Inflammatory macrophage treated with lipopolysaccharide for 4 hours (primary cell): ENCODE measurements at places on chromosomes 7 and 10.

GRCh38 chr7:100627238-100627549 lies 14.2 kb downstream of the TFR2 start:
- DNase-seq, result no peak

- DNase-seq, result peak; percentile 57
These were observed 125.7 kb downstream of the RGS10 start for GRCh38 chr10:119416855-119417254.

- DNase-seq, result no peak
These were observed 22.0 kb upstream of the LIPF start for GRCh38 chr10:88642209-88642608.

DNA sequence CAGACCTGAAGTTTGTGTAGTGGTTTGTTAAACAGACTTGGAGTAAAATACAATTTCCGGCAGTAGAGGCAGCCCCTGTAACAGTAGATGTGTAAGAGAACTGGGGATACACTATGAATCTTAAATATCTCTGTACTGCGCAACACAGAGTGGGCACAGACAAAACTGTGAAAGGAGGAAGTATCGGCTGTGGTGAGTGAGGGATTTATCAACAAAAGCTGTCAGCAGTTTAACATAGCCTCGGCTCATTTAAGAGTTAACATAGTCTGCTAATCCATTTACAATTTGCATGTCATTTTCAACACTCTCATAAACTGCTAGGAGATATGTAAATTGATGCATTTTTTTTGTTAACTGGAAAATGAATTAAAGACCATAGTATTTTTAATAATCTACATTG lies 225.2 kb downstream of the ZWINT start:
- no peak for DNase-seq

- DNase-seq, result no peak
These were observed 25.5 kb upstream of the TRIL start for GRCh38 chr7:28983396-28984190.

DNA sequence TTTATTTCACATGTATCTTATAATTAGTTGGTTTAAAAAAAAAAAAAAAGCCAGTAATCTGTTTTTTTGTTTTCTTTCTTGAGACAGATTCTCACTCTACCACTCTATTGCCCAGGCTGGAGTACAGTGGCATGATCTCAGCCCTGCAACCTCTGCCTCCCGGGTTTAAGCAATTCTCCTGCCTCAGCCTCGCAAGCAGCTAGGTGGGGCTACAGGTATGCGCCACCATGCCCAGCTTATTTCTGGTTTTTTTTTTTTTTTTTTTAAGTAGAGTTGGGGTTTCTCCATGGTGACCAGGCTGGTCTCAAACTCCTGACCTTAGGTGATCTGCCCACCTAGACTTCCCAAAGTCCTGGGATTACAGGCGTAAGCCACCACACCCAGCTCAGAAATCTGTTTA lies 34.1 kb upstream of the CAPZA2 start:
- no peak for DNase-seq

GRCh38 chr10:80461208-80462183 lies 7.4 kb downstream of the TSPAN14 start:
- DNase-seq, result peak; percentile 57

DNA sequence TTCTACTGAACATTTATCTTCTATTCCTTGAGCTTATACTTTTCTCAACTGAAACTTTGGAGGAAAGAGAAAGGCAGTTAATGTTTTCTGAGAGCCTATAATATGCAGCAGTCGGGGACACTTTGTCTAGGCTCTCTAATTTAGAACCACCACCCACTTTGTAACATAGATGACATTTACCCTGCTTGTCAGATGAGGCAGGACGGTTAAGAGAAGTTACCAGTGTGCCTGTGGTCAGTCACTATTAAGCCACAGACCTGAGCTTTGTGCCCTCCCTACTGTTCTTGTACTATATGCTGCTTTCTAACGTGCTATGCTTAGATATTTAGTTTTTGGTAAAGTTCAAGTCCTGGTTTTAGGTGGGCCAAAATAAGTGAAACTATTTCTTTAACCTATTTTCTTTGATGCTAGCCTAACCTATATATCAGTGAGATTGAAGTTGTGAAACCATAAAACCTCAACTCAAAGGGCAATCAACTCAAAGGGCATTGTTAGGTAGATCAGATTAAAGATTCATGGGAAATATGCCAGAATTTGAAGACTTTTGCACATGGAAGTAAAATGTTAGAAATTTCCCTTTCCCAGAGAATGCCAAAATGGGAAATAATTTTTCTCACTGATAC lies 156.5 kb upstream of the AGR3 start:
- DNase-seq, result peak; percentile 21

GRCh38 chr7:43647673-43648472 lies 65.0 kb downstream of the STK17A start:
- DNase-seq, result peak; percentile 61

DNA sequence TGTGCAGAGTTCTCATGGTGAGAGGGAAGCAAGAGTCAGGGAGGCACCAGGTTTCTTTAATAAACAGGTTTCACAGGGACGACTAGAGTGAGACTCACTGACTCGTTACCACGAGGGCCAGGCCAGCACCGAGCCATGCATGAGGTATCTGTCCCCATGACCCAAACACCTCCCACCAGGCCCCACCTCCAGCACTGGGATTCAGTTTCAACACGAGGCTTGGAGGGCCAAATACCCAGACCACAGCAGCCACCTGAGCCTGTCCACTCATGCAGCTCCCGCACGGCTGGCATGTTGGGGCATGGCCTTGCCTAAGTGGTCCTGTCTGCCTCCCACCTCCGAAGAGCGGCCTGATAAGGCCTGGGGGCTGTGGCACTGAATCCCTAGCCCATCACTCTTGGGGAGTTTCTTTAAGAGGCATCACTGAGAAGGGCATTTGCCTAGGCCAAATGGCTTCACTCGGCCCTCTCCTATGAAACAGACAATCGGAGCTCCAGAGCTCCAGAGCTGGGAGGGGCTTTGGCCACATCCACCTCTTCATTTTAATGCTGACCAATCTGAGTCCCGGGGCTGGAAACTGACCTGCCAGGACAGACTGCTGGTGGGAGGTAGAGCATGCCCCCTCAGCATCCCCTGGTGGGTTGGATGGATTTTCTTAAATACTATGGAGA lies 157.8 kb downstream of the DNAJB6 start:
- no peak for DNase-seq

DNA sequence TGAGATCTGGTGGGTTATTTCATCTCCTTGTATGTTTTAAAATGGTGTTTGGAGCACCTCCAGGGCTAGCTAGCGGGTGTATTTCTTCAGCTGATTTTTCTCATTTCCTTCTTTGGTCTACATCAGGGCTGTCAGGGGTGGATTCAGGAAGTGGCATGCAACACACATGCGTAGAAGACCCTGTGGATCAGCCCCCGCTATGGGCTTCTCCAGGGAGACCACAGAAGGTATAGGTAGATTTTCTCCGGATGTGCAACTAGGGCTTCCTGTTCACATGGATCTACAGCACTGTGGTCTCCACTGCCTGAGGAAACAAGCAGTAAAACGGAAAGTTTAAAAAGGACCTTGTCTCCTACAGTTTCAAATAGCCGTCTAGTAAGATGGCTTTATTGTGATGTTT lies 10.4 kb downstream of the NUB1 start:
- DNase-seq, result peak; percentile 75

GRCh38 chr7:3028071-3028757 lies 15.5 kb downstream of the CARD11 start:
- DNase-seq, result peak; percentile 62

GRCh38 chr10:62666275-62666674 lies 138.2 kb upstream of the ADO start:
- peak; percentile 84 for DNase-seq

GRCh38 chr7:30080818-30081217 lies 52.6 kb downstream of the PLEKHA8 start:
- no peak for DNase-seq

DNA sequence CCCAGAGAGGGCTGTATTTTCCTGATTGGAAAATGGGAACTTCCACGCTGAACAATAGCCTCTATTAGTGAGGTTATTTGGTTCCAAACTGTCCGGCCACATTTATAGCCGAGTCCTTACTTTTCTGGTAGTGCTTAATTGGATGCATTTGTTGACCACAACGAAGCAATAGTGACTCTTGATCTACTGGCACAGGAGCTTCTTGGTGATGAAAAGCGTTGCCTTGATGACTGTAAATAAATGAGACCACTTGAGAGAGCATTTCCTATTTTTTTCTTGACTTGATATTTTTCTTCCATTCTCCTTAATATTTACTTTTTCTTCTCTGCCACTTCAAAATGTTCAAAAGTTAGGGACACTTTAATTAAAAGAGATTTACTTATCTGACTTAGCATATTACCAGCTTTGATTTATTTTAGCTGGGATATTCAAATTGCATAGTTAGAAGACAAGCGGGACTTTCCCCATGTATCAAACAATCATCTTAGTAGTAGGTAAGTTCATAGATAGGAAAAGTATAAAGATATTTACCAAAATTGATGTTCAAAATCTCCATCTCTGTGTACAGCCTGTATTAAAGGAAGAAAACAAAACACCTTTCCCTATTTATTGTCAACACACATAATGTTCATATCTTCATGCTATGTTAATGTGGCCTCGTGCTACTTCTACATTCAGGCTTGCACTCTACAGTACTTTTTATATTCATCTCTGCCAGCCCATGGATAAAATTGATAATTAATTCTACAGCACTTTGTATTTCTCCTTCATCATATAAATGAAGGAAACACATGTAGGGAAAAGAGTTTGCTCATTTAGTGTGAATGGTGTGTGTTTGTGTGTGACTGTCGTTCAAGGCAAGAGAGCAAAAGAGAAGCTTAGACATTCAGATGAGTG lies 5.1 kb upstream of the SP8 start:
- DNase-seq, result no peak

DNA sequence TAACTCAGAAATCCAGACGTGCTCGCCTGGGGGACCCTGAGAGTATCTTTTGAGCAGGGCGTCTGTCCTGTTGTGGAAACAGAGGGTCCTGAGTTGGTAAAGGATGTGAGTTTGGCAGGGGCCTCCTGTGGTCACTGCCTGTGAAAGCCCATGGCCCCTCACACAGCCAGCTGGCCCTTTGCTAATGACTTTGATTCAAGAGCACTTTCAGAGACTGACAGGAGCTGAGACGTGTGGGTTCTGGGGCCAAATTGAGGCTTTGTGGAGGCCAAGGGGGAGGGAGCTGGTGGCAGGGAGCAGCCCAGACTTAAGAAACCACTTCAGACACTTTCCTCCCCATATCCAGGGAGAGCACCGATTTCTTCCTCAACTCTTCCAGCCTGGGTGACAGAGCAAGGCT lies 459.4 kb upstream of the FOXK1 start:
- no peak for DNase-seq

DNA sequence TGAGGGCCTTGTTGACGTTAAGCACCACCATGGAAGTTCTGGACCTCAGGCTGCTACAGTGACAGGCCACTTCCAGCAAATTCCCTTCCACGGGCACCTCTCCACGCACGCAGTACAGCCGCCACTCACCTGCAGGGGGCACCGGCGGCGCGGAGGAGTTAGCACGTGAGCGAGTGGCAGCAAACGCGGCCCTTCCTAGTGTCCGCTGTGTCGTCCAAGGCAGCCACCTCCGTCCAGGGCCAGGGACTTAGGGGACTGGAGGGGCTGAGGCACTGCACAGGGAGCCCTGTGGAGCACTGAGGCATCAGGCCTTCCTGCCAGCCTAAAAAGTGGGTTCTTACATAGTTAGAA lies 164.4 kb downstream of the SVIL start:
- DNase-seq, result no peak

DNA sequence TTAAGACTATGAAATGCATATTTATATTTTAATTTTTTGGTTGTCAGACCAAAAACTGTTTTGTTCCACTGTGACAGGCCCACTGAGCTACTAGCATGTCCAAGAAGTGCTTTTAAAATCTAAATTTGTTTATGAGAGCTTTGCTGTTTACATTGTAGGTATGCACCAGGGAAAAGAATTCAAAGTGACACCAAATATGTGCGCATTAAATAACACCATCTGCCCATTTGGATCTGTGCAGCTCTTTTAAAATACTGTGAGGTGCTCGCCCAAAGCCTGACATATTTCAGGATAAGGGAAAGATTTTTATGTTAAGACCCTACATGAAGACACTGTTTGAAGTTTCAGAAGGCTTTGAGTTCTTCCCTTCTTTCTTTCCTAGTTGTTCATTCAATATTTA lies 162.9 kb downstream of the ST7 start:
- no peak for DNase-seq

DNA sequence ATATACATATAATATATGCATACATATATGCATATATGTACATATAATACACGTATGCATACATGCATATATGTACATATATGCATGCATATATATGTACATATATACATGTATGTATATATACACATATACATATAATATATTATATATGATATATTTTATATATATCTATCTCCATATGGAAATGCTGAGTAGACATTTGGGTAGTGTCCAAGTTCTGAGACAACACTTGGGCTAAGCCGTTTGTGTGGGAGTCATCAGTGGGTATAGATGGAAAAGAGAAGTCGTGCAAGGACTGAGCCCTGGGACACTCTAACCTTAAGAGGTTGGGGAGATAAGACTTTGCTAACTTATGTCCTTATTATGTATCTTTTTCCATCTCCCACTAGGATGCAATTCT lies 165.2 kb upstream of the PODXL start:
- DNase-seq, result no peak

DNA sequence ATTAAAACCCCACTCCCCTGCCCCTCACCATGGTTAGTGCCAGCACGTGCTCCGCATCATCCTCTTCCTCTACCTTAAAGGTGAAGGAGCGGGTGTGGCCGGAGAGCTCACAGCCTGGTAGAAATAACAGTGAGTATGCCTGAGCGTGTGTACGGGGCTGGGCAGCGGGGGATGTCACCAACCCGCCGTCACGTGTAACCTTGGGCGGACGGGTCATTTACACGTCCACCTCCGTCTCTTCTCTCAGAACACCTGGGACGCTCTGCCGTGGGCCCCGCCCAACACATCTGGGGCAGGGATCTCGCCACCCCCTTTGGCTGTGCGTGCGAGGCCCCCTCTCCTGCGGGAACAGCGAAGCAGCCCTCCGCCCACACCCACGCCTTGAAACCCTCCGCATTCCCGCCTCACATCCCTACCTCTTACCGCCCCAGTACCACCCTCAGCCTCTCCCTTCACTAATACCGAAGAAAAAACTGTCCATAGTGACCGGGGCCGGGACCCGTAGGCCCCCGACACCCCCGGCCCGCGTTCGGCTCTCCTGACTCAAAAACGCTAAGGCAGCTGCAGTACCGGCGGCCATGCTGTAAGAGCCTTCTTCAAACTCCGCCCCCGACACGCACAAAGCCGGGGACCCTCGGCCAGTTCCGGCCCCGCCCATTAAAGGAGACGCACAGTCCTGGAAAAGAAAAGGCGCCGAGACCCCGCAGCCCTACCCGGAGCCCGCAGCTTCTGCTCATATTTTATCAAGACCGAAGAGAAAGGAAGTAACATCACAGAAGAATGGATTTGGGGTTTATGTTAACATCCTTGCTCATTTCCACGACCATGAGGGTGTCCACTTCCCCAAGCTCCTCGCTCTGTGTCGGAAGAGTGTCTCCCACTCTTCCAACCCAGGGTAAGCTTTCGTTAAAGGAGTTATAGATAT lies at the start of gene NPM3:
Gene NPM3 (minus strand): TSS at position 636 of the 925 bp plus-strand sequence. CDS start 56 bp downstream, at position 580.
- DNase-seq, result peak; percentile 71

- no peak for DNase-seq
These were observed 13.2 kb upstream of the AQP1 start for GRCh38 chr7:30898411-30898810.
